AG08396 (cell line): ENCODE measurements at places on chromosomes 7 and 10.
A peak's percentile ranks its signal among the peaks of the same experiment; 100 is the strongest.

GRCh38 chr10:12572281-12572680 is 222.9 kb downstream of the CAMK1D start:
- DNase-seq: no peak

DNA sequence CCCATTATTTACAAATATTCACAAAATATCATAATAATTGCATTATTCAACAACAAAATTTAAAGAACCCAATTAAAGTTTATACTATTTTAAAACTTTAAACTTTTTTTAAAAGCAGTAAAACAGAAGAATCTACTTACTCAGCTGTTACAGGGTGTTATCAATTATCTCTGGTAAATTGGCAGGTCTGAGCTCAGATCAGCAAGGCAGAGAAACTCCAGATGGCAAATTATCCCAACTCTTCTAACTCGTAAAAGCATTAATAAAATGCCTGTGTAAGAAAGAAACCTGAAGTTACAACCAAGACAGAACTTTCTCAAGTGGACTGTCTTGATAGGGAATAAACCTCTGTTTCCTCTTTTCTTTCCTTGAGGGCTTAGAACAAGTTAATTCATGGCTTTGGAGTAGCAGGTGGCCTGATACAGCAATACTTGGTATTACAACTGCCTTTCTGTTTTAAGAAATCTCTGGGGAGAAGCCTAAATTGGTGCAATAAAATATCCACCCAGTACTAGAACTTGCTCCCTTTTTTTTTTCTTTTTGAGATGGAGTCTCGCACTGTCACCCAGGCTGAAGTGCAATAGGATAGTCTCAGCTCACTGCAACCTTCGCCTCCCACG is 275.3 kb upstream of the MKLN1 start:
- no peak for DNase-seq

GRCh38 chr7:121003986-121004685 is 15.6 kb downstream of the CPED1 start:
- no peak for DNase-seq

- no peak for DNase-seq
Measured at GRCh38 chr7:3196629-3197400, 104.2 kb upstream of the SDK1 start.

DNA sequence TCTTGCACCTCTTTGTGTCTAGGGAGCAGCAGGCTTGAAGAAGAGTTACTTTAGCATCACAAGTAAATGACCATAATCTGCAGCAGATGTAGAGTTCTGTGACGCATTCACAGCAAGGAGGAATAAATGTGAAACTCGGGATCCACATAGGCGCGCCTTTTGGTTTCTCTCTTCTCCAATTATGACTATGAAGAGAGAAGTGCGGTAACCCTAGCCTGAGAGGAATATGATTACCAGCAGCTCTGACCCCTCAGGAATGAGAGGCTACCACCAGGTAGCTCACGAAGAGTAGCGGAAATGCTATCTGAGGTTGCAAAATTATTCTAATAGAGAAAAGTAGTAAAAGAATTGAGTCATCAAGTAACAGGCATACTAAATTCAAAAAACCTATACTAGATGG is 25.2 kb upstream of the DMTF1 start:
- no peak for DNase-seq

DNA sequence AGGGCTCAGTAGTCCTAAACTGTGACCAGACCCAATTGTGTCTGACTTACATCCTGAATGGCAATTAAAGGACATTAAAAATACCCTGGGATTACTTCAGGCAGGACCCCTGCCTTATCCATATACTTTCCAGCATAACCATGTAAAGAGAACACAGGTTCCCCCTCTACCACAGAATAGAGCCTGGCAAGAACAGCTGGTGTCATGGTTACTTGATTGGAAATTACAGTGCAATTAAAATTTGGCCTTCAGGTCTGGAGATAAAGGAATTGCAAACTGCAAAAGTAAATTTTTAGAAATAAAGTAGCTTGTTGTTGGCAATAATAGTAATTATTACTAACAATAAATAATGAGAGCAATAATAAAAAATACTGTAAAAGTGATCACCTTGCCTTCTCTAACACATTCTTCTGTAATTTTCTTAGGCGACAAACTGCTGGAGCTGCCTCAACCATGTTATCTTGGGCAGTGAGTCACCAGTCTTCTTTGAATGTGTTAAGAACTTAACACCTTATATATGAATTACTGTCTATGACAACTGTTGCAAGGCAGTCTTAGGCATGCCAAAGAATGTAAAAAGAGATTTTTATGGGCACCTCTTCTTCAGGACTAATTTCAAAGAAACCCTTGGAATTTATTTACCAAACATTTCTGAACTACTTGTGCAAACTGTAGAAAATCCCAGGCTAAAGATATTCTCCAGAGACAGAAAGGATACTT is 53.7 kb downstream of the HIBADH start:
- no peak for DNase-seq

DNA sequence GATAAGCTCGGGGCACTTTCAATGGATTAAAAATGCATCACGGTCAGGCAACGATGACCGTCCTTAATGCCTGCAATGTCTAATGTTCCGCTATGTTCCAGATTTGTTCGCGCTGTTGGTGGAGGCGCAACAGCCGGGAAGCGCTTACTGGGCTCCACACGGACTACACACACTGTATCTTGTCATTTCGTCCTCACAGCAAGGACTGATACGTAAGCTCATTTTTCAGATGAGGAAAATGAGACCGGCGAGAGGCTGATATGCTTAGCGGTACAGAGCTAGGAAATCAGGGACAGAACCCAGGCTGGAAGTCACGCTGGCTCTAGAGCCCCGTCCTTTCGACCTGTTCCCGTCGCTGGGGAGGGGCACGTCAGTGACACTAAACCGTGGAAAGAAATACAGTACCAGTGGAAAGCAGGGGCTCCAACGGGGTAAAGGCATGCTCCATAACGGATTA is 670 bp downstream of the TPK1 start:
- peak; percentile 32 for DNase-seq

GRCh38 chr7:26090927-26091519 is 61.0 kb upstream of the NFE2L3 start:
- peak; percentile 63 for DNase-seq

DNA sequence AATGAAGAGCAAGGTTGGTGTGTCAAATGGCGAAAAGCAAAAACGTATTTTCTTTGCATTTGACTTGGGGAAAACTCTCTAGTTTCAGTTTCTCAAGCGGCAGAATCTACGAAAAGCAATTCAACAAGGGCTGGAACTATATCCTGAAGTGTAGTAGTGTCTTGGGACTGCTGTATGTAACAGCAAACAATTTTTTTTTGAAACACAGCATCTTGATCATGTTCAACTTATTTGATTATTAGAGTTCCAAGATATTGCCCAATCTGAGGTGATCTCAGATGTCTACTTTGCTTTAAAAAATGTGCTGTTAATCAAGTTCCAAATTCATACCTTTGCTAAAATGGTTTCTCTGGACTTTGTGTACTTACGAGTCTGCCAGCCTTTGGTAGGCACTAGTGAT is 120.6 kb downstream of the ZWINT start:
- DNase-seq: no peak

GRCh38 chr7:93547716-93548115 is 26.8 kb downstream of the CALCR start:
- DNase-seq: no peak

- peak; percentile 76 for DNase-seq
Measured at GRCh38 chr10:121886997-121887622, 40.7 kb downstream of the ATE1 start.

- no peak for DNase-seq
Measured at GRCh38 chr7:102061981-102062390, 224.7 kb upstream of the SH2B2 start.

- DNase-seq: no peak
Measured at GRCh38 chr7:11753433-11753832, 78.6 kb downstream of the THSD7A start.

DNA sequence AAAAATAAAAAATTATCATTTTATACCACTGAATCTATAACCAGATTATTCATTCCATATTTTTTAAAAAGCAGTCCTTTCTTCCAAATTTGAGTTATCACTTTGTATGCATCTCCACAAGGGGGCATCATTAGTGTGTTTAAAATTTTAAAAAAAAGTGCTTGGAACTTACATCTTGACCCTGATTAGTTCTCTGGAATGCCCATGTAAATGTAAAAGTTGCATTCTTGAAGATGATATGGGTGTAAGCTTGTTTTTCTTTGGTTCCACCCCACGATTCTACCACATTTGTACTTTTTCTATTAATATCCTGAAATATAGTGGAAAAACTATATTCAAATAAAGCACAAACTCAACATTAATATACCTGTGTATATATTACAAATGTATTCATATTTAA is 144.9 kb downstream of the ELAPOR2 start:
- no peak for DNase-seq

DNA sequence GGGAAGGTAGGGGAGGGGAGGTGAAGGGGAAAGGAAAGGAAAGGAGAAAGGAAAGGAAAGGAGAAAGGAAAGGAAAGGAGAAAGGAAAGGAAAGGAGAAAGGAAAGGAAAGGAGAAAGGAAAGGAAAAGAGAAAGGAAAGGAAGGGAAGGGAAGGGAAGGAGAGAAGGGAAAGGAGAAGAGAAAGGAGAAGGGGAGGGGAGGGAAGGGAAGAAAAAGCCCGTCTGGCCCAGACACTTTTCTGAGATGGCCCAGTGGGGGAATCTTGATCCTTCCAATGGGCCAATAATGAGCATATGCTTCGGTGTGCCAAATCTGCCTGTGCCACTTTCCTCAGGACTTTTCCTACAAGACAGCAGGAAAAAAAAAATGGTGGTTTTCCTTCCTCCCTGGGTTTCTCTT is 64.5 kb downstream of the CH25H start:
- DNase-seq: no peak

DNA sequence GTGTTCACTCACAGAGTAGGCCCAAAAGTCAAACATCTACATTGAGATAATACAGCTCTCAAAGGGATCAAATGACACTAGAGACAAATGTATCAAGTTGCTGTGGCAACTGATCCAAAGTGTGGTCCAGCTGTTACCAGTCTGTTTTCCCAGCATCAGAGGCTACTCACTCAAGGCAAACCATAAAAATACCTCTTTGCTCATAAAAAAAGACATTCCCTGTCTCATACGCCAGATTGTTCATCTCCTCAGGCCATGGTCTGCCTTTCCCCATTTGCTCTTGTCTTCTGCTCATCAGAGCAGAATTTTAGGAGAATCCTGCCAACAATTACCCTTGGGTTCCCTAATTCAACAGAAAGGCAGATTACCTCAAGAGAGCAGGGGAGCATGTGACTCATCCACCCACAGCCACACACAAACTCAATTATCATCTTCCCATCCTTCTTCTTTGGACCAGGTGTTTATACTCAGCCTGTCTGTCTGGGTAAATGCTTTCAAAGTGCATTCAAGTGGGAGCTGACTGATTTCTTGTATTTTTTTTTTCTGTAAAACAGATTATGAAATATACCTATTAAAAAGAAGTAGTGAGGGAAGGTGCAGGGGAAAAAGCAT is 226.5 kb upstream of the HPS1 start:
- no peak for DNase-seq

- DNase-seq: no peak
Measured at GRCh38 chr10:80609331-80609730, 71.6 kb downstream of the SH2D4B start.

- no peak for DNase-seq
Measured at GRCh38 chr10:133461841-133462240, 8.1 kb downstream of the SCART1 start.

GRCh38 chr7:434891-435629 is 84.6 kb downstream of the PDGFA start:
- no peak for DNase-seq

GRCh38 chr10:119104654-119105015 is 722 bp downstream of the DENND10 start:
- DNase-seq: peak; percentile 34

- peak; percentile 37 for DNase-seq
Measured at GRCh38 chr7:33973231-33974015, 68.1 kb downstream of the BMPER start.

GRCh38 chr10:11776080-11776479 is 33.9 kb downstream of the ECHDC3 start:
- DNase-seq: no peak

DNA sequence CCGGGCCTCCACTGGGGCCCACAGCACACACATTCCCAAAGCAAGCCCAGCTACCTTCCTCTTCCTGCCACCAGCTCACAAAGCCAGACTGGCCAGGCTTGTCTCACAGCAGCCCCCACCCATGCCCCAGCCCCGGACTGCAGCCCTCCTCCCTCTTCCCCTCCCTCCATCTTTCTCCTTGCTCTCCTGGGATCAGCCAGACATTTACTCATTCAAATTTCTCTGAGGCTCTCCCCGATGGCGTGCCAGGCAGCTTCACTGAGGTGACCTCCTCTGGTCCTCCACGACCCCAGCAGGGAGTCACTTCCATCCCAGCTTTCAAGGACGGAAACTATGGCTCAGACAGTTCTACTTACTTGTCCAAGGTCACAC is 187.5 kb downstream of the GRID1 start:
- no peak for DNase-seq

DNA sequence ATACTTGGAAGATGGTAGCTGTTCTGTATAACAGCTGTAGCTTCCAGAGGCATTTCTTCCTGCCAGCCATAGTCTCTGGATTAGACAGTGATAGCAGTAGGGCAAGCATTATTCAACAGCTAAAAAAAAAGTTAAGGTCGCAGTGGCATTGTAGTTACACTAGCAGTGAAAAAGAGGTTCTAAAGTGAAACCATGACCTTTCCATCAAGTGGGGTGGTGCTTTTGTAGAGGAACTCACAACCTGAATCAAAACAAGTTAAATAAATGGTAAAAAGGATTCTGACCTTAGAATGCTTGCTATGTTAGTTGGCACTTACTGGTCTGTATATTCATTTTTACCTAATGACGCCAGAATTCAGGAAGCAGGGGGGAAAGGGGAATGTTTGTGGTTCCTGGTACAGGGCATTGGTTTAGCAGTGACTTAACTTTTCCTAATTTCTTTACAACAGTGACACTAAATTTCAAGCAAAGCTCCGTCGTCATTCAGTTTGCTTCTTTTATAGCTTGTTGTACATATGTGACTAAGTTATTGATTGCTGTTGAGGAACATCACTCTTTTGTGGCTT is 55.0 kb downstream of the GBF1 start:
- peak; percentile 73 for DNase-seq

GRCh38 chr10:125455431-125455830 is 227.5 kb downstream of the TEX36 start:
- DNase-seq: no peak

DNA sequence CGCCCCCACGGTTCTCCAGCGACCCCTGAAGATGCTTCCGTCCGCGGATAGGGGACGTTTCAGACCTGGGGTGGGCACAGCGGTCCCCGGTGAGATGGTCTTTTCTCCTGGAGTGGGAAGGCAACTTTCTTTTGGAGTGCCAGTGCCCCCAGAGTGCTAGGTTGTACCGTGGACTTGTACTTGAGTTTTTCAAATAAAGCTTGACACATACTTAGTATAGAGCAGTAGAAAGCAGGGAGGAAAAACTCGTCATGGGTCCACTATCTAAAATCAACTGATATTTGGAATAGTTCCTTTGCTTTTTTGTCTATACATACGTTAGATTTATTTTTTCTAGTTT is 28.4 kb downstream of the RBM20 start:
- DNase-seq: no peak

DNA sequence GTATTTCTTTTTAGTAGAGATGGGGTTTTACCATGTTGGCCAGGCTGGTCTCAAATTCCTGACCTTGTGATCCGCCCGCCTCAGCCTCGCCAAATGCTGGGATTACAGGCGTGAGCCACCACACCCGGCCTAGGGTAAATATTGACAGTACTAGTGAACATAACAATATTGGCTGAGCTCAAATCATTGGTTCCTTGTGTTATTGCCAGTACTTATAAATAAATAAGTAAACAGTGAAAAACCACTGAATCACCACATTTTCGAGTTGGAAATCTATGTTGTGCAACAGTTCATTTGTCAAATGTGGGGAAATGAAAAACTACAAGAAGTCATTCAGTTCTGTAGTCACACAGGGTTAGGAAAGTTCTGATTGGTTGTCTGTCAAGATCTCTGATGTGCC is 15.8 kb downstream of the RPP30 start:
- DNase-seq: no peak
